ENCODE measurements at places on chromosomes 16 and 17.

GRCh38 chr17:3536716-3537115 lies 20.9 kb downstream of the TRPV3 start:
- no peak for DNase-seq

DNA sequence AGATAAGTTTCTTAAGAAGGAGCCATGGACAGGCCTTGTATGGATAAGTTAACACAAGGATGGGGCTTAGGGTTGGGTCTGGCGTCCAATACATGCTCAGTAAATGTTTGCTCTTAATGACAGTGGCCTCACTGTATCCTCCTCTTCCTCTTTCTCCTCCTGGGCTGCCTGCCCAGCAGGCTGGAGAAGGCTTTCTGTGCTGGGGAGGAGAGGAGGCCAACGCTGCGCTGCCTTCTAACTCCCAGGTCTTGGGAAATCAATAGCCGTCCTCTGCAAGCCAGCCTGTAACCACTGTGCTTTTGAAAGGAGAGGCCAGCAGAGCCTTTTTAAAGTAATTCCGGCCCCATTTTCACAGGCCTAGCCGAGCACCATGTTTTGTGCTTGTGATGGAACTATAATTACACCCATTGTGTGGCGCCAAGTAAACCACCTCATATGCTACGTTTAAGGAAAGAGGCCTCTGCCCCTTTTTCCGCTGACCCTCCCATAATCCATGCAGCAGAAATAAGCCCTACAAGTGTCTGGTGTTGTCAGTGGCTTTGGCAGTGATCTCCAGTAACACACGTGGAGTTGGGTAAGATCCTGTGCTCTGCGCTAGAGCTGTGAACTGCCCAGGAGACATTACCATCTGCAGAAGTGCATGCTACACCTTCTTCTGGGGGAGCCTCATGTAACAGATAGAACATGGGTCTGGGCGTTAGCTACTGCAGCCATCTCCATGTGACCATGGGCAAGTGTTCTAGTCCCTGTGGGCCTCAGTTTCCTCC lies 368.2 kb downstream of the SNX29 start:
- no peak for DNase-seq

DNA sequence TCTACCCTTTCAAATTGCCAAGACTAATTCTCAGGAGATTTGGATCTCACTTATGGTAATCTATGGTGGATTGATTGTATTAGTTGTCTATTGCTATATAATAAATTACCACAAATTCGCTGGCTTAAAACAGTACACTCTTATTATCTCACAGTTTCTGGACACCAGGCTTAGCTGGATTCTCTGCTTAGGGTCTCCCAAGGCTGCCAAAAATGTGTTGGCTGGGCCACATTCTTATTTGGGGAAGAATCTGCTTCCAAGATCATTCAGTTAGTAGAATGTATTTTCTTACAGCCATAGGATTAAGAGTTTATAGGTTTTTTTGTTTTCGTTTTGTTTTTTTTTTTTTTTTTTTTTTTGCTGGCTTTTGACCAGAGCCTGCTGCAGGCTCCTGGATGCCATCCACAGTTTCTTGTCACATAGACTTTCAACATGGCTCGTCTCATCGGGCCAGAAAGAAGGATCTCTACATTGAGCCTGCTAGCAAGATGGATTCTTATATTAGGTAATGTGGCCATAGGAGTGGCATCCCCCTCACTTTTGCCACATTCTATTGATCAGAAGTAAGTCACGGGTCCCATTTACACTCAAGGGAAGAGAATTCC lies 415.3 kb downstream of the KIF2B start:
- DNase-seq: no peak

GRCh38 chr17:5422505-5422904 lies 2.5 kb downstream of the RPAIN start:
- no peak for DNase-seq

- no peak for DNase-seq
These were observed 26.5 kb downstream of the BCAS3 start for GRCh38 chr17:60704170-60704569.

DNA sequence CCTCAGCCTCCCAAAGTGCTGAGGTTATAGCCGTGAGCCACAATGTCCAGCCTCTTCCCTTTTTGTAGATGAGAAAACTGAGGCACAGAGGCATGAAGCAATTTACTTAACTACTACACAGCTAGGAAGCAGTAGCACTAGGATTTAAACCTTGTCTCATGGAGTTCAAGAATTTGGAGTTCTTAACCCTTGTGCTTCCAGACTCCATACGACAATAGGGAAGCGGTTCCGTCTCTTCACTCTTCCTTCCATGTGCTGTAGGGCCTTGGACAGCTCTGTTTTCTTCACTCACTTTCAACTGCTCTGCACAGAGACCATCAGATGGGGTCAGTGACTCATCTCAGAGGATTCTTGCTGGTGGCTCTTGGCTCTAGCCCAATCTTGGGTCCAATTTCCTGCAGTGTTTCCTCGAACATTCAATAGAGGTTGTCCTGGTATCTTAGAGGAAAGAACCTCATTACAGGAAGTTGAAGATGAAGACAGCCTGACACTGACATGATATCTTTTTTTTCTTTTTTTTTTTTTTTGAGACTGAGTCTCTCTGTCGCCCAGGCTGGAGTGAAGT lies 19.3 kb downstream of the ITGAL start:
- no peak for DNase-seq

- DNase-seq: no peak
These were observed 601 bp upstream of the CDIPT start for GRCh38 chr16:29863669-29863984.

DNA sequence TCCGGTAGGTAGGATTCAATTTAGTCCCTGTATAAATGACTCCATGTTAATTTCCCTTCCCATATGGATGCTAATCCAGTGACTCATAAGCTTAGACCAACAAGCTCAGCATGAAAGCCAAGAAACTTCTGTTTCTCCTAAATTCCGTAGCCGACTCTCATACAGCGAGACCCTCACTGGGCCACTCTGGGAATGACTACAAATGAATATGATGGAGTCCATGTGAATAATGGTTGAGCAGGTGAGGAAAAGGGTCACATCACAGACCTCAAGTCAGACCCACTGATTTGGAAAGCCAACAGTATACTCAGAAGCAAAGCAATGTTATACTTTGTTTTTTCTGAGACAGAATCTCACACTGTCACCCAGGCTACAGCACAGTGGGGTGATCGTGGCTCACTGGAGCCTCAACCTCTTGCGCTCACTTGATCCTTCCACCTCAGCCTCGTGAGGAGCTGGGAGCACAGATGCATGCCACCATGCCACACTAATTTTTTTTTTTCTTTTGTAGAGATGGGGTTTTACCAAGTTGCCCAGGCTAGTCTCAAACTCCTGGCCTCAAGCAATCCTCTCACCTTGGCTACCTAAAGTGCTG lies 14.6 kb downstream of the RSL1D1 start:
- DNase-seq: no peak

DNA sequence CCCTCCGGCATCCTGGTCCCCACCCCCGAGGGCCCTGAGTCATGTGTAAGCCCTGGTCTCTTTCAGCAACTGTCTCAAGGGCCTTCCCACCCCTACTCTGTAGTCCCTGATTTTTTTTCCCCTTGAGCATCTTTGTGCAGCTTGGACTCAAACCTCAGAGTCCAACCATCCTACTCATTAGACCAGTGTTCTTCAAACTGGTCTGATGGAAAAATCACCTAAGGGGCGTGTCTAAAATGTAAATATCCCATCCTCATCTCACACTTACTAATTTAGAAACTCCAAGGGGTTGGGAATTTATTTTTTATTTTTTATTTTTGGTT lies 624 bp downstream of the G6PC3 start:
- no peak for DNase-seq

DNA sequence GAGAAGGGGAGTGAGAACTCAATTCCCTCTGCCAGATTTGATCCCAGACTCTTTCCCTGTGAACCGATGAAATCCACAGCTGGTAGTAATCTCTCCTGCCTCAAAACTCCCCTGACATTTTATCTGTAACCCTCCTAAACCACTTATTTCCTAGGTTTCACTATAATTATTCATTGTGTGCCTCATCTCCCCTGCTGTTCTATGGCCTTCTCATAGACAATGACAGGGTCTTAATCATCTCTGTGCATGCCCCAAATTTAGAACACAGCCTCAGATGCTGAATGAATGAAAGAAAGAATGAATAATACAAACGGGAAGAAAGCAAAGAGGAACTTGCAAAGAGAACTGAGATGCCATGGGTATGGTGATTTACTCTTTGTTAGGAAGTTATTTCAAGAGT lies 451.1 kb downstream of the HS3ST3B1 start:
- no peak for DNase-seq

DNA sequence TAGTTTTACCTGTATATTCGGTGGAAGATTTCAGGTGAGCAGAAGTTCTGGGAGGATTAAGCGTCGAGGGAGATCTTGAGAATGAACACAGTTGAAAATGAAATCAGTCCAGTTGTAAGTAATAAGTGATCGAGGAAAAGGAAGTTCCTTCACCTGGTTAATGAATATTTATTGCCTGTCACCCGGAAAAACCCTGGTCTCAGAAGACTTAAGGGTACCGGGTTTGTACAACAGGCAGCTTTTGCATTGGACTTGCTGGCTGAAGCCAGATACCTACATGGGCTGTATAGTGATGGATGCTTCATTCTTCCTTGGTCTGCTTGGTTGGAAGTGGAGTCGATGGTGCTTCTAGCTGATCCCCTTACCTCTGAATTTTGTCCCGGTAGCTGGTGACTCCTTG lies 72.7 kb downstream of the PRKCA start:
- no peak for DNase-seq

DNA sequence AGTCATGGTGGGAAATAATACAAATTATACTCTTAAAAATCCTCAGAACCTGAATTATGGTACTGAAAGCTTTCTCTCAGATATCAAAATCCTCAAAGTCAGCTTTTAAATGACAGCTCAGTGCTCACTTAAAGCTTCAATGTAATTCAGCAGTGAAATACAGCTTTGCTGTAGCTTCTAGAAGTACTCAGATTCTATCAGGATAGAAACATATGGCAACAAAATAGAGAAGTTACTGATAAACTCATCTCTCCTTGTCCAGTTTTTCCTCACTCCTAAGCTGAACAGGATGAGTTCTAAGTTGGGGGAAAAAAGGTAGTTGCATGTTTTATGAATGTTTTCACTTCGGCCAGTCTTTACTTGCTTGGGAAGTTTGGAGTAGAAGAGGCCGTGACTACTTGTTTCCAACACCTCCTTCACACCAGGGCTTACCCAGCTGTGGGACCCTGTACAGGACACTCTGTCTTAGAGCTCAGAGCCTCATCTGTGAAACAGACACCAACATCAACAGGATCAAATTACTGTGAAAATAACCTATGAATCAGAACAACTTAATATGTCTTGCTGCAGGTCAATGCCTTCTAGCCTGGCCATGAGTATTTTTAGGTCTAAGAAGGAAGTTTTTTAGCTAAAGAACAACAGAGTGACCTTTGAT lies 30.2 kb downstream of the OGFOD1 start:
- no peak for DNase-seq
